ENCODE measurements at places on chromosomes 4 and X. TPM values are rescaled to one million over a fixed set of nuclear protein-coding genes. Genes with fewer than 3 reads are reported as not detected.

PPEF1 gene
- under 0.01 TPM for total RNA-seq

DIAPH2 gene
- total RNA-seq, result 33.8 TPM

ACSL4 gene
- 162 TPM for total RNA-seq

PGK1 gene
- total RNA-seq, result 266 TPM

GEMIN8 gene
- 15.6 TPM for total RNA-seq

GYPA gene
- total RNA-seq, result not detected

SULT1B1 gene
- total RNA-seq, result 3.0 TPM

GASK1B gene
- total RNA-seq, result 25.1 TPM

QRFPR gene
- not detected for total RNA-seq

GYPE gene
- total RNA-seq, result 3.6 TPM

EXOC1L gene
- not detected for total RNA-seq

UGT2B17 gene
- not detected for total RNA-seq

FAM9B gene
- not detected for total RNA-seq

HPGD gene
- 0.50 TPM for total RNA-seq

Measured in aortic smooth muscle cell (primary cell).